ENCODE measurements at places on chromosomes 4 and X.

GRCh38 chr4:83679692-83680091 lies 143.8 kb downstream of the GPAT3 start:
- no peak for DNase-seq

- DNase-seq = peak; percentile 8
Observed at GRCh38 chrX:11555759-11556158, 110.0 kb downstream of the ARHGAP6 start.

DNA sequence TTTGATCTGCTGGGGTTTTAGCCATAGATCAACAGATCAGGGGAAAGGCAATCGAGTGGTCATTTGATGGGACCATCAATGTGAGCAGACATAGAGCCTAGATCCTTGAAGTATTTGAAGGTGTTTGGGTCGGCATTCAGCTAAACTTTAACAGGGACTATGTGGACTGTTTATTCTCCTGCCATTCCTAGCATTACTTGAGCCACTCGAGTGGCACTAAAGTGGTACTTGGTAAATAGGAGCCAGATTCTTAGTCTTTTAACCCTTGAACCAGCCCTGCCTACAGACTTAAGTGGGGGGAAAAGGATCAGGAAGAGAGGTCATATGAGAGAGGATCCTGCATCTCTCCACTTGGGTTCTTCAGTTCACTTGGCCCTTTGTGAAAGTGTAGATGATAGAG lies 3.8 kb downstream of the MSN start:
- DNase-seq = no peak

DNA sequence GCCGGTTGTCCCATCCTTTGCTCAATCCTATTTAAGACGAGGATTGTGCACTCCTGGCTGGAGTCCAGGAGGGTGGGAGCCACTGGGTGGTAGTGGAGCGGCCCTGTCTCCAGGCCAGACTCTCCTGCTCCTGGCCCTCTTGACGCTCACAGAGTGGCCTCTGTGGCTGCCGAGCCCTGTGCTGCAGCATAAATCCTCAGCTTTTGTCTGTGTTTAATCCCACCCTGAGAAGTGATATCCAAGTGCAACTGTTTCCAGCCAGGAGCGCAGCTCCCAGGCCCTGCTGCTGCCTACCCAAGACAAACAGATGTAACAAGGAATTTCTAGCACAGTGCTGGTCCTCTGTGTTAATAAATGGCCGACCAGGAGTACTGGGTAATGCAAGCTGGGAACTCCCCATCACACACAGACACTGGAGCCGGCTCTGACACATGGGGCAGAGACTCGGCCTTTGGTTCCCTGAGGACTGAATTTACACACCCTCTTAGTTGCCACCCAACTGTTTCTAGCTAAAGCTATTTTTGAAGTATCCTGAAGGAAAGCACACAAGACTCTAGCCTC lies 85.3 kb downstream of the GATB start:
- no peak for DNase-seq

GRCh38 chr4:145480257-145480656 lies 1.4 kb upstream of the SMAD1 start:
- DNase-seq = peak; percentile 18

DNA sequence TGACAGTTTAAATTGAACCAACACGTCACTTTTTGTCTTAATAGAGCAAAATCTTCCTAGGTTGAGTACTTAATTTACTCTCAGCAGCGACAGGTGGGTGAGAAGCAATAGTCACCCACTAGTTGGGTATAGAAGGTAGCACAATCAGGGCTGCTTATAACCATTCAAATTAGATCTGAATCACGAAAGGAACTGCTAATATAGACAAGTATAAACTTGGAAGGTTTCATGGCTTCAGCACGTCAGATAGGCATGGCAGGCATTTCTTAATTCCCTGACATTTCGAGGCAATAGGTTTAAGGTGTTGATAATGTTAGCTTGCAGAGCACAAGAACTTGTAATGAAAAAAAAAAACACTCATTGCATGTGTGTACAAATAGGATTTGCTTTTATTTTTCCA lies 853.4 kb downstream of the PCDH7 start:
- DNase-seq = no peak

DNA sequence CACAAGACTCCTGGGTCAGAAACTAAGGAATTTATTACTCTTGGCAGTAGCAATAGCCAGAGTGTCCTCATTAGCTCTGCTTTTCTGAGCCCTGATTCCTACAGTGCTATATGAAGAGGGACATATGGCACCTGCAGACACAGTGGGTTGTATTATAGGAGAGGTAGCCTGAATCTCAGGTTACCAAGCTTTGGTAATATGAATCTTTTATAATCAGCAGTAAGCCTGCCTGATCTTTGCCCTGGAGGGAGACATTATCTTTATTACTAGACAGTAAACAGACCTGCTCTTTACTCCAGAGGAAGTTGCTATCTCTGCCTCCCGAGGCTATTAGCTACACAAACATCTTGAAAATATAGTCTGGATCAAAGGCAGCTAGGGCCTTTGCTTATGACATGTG lies 62.5 kb upstream of the HOPX start:
- no peak for DNase-seq

DNA sequence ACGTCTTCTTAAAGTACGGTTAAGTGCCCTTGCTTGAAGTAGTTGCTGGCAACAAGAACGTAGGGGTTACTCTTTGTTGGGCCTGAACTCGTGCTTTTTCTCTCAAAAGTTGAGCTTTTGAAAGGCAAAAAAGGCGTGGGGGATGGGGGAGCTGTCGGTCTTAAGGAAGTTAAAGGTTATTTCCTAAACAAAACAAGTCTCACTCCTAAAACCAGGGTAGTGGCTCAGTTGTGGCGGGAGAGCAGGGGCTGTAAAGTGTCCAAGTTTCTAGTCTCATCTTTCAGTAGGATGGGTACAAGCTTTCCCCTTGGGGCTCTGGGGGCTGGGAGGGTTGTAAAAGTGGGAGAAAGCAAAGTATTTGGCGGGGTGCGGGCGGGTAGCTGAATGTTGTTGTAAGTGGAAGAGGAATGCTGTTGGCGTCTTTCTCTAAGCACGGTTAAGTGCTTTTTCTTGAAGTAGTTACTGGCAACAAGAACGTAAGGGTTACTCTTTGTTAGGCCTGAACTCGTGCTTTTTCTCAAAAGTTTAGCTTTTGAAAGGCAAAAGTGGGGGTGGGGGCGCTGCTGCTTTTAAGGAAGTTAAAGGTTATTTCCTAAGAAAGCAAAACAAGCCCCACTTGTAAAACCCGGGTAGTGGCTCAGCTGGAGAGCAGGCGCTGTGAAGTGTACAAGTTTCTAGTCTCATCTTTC lies 904 bp upstream of the WDR1 start:
- peak; percentile 32 for DNase-seq

DNA sequence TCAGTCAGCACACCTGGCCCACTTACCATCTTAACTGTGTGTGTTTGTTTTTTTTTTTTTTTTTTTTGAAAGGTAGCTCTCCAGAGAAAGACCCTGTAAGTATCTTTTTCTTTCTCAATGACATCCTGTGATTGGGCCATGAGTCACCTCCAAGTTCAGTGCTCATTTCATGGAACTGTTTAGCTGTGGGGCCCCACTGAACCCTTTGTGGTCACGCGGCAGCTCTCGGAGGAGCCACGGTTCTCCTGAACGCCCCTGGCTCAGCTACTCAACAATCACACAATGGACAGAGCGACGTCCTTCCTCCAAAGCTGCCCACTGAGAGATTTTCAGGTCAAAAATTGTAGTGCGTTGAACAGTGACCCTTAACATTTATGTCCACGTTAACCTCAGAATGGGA lies 14.2 kb upstream of the IL3RA start:
- DNase-seq = peak; percentile 32

DNA sequence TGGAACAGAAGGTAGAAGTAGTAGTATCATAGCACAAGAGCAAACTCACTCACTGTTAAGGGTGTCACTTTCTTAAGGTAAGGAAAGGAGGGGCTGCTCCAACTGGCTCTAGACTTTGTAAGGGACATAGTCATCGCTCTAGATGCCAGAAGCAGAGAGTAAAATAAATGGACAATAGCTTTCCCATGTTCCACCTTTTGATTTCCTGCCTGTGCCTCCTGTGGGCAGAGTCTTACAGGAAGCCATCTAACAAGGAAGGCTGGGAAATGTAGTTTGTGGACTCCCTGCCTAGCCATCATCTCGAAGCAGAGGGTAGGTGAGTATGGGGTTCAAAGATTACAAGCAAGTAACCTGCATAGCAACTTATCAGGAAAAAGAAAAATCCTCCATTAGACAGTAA lies 1.7 kb upstream of the METTL14 start:
- DNase-seq = no peak

DNA sequence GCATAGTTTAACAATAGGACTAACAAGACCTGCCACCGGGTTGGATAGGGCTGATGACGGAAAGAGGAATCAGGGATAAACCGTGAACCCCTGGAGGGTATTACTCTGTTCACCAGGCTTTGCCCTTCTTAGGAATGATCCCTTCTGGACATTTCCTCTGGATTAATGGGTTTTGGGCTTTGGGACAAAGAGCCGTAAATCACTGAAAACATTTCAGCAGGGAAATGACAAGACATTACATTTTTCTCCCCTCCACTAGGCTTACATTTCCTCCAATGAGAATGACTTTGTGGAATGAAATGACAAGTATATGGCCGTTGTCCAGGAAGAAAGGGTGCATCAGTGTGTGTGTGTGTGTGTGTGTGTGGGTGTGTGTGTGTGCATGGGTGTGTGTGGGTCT lies 25.9 kb upstream of the RBPJ start:
- peak; percentile 26 for DNase-seq

DNA sequence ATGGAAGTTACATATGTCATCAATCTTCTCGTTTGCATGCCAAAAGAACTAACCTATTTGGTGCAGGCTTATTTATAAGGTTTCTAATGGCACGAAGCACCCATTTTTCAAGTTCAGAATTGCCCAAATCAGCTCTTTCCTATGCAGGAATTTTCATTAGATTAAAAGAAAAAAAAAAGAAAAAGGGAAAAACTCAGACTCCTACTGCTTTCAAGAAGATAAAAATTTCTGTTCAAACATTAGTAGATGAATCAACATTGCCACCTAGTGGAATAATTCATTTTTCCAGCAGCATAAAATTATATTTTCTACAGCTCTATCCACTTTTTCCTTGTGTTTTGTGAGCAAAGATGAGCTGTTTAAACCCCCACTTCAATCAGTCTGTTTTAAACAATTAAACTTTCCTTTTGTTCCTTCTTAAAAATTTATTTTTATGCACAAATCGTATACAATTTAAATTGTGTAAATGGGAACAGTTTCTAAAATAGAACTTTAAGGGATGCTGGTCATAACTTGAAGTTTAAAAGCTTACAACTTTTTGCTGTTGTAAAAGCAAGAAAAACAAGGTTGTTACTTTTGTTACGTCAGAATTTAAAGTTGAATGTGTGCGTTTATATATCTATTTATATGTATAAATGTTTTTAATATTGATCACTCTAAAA lies 309.9 kb downstream of the ARAP2 start:
- peak; percentile 21 for DNase-seq

DNA sequence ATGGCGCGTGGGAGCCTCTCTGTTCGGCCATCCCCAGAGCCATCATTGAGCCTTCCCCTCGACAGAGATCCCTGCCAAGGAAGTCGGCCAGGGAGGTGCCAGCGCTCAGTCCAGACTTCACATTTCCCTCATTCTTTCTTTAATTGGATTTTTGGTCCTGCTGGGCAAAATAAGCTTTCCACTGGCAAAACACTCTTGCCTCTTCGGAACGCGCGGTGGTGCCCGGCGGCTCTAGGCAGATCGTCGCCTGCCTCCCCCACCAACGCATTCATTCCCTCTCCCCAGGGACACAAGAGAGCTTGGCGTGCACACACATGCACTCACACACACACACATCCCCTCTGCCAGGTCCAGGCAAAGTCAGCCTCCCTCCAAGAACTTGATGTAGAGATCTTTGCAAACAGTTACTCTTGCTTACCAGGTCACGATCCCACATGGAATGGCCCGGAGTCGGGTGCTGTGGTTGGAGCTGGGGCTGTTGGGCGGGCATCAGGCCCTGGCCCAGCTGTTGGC lies 257.1 kb downstream of the BCOR start:
- DNase-seq = no peak

DNA sequence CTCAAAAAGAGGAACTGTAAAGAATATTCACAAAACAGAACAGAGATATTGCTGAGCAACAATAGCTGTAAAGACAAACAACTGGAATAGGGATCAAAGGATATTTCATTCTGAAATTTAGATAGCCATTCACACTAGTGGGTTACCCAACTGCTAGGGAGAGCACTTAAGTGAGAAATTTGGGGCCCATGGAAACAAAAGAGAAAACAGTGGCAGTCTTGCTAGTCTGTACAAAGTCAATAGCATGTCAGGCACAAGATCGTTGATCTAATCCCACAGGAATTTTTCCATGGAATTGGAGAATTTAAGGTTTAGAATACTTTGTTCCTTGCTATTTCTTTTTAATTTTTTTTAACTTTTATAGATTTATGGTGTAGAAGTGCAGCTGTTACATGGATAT lies 467.0 kb downstream of the PCDH18 start:
- DNase-seq = peak; percentile 30

DNA sequence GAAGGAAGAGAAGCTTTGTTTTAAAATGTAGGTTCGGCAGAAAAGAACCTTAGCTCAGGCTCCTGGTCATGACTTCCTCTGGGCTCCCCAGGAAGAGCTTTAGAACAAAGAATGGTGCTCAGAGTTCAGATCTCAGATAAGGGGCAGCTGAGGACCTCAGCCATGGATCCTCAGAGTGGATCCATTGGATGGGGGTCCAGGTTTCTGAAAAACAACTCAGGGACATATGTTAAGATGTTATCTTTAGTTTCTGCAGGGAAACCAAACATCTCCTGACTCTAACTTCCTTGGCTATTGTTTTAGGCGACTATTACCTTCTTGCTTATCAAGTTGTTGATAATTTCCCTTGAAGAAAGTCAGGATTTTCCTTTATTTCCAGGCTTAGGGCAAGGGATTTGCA lies 5.4 kb downstream of the EVC start:
- DNase-seq = no peak

DNA sequence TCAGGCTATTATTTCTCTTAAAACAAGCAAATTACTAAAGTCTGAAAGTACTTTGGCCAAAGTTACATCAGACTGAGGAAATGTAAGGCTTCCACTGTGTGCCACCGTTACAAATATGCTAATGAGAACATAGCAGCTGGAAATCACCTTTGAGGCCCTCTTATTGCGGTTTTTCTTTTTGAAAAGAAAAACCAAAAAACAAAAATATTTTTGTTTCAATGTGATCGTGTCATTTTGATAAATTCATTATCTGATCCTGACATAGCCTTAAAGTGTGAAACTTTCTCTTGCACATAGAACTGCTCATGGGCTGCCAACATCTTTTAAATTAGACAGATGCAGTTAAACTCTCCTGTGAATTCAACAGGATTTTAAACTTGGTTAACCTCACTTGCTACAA lies 2.8 kb upstream of the TIFA start:
- no peak for DNase-seq

- DNase-seq = no peak
Observed at GRCh38 chr4:139633195-139633594, 32.4 kb upstream of the MGST2 start.

GRCh38 chr4:92299152-92299551 lies 4.6 kb upstream of the GRID2 start:
- no peak for DNase-seq
